Psoas muscle (tissue), 8 donors: ENCODE measurements at places on chromosomes 5 and 9. TPM values are rescaled to one million over a fixed set of nuclear protein-coding genes. Genes with fewer than 3 reads are reported as not detected.

The IRX2 gene
- total RNA-seq, result not detected

The DND1 gene
- total RNA-seq, result 0.62 TPM

The PCDHB9 gene
- total RNA-seq, result 0.20 TPM

The NR4A3 gene
- 40.8 TPM for total RNA-seq

The SEMA6A gene
- 3.9 TPM for total RNA-seq

The CNTNAP3 gene
- total RNA-seq, result 0.44 TPM

The ACOT12 gene
- total RNA-seq, result not detected

The RXRA gene
- 155 TPM for total RNA-seq

The PCDHB10 gene
- 0.27 TPM for total RNA-seq

The HACD4 gene
- 0.32 TPM for total RNA-seq

The CDC20B gene
- total RNA-seq, result not detected

The DOCK8 gene
- 2.8 TPM for total RNA-seq

The PPWD1 gene
- total RNA-seq, result 19.4 TPM

The SLC36A3 gene
- total RNA-seq, result not detected

The CDK7 gene
- total RNA-seq, result 33.4 TPM

The PROB1 gene
- total RNA-seq, result 42.3 TPM

The FOXD4L3 gene
- total RNA-seq, result not detected

The DMRT3 gene
- total RNA-seq, result 0.44 TPM

The ARID3C gene
- 0.16 TPM for total RNA-seq

The CCIN gene
- not detected for total RNA-seq

The SECISBP2 gene
- 49.0 TPM for total RNA-seq
